Right cardiac atrium (tissue), 5 donors: ENCODE measurements at places on chromosomes 4 and X. TPM values are rescaled to one million over a fixed set of nuclear protein-coding genes. Genes with fewer than 3 reads are reported as not detected.

The ADD1 gene
- 207 TPM for polyA plus RNA-seq

The ODAM gene
- not detected for polyA plus RNA-seq

The NONO gene
- 61.9 TPM for polyA plus RNA-seq

The NPY1R gene
- 4.5 TPM for polyA plus RNA-seq

The TRIM60 gene
- not detected for polyA plus RNA-seq
